Germinal center (tissue), 1 donor: ENCODE measurements at places on chromosomes 4 and X.

DNA sequence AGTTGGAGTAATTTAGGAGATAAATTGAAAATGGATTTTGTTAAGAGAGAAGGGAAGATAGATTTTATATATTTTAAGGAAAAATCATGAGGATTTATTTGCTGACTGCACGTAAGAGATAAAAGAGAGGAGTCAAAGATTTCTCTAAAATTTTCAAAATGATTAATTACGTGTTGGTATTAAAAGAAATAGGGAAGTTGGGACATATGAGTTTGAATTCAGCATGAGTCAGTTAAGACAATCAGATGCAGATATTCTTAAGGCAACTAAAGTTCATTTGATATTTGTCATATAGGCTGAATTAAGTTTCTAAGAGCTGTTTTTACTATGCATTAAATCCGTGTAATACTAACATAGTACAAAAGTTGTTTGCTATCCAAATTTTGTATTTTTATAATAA, 46.9 kb downstream of the TET2 start:
- DNase-seq = no peak

DNA sequence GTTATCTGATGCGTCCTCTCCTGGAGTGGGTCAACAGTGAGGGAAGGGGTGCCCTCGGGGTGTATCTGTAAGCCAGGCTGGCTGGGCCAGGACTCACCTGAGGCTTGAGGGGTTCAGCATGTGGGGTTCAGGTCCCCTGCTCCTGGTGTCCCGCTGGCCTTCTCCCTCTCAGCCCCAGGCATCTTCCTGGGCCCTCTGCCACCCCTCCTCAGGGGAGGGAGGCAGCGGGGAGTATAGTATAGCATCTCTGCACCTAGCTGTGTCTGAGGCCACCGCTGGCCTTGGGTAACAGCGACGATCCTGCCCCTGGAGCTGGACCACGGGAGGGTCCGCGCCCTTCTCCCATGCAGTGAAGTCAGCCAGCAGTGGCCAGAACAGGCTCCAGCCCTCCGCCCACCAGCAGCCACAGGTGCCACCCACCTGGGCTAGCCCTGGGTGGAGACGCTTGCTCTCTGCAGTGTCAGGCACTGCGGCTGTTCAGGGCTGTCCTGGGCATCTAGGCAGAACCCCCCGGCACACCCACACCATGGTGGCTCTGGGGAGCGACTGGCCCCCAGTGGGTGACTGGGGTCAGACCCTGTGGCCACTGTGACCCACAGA, 110.7 kb upstream of the NKX1-1 start:
- DNase-seq = no peak

GRCh38 chr4:128825226-128825625, 15.7 kb downstream of the JADE1 start:
- DNase-seq = no peak

DNA sequence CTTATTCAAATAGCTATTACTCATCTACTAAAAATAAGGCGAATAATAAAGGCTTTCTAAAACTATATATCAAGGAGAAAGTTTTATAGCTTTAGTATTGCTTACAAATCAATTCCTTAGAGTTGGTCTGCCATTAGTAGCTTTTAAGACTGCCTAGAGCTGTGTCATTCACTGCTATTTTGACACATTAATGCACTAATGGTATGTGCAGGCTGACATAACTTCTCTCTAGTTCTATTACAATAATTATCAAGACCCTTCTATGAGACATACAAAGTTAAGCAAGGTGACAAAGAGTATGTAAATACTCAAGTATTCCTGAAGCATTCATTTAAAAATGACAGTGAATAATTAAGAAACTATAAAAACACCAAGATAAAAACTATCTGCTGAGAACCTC, 625.3 kb downstream of the STPG2 start:
- no peak for DNase-seq

DNA sequence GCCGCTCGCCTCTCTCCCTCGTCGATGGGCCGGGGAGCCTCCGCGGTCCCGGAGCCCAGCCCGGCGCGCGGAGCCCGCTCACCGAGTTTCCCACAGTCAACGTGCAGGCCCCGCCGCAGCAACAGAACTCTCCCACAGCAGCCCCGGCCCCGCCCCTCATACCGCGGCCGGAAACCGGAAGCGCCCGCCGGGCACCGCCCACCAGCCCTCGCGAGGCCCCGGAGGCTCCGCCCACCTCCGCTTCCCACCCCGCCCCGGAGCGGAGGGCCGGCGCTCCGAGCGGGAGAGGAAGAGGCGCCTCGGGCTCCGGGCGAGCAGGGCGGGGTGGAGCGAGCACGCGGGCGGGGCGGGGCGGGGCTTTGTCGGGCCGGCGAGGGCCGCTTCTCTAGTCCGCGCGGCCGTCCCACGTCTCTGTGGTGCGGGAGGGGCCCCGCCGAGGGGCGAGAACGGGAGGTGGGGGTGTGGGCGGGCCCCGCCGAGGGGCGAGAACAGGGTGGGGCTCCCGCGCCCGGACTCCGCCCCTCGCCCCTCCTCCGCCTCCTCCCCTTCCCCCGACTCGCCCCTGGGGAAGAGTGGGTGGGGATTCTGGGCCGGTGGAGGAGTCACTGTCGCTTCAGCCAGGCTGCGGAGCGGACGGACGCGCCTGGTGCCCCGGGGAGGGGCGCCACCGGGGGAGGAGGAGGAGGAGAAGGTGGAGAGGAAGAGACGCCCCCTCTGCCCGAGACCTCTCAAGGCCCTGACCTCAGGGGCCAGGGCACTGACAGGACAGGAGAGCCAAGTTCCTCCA, at the start of the genes ABCD1 and BCAP31:
Gene ABCD1 (plus strand): TSS at position 605 of the 787 bp plus-strand sequence. CDS start 411 bp downstream, outside the sequence.
Gene BCAP31 (minus strand): TSS at position 136 of the 787 bp plus-strand sequence. CDS start 1,143 bp downstream, outside the sequence.
- peak; percentile 93 for DNase-seq

DNA sequence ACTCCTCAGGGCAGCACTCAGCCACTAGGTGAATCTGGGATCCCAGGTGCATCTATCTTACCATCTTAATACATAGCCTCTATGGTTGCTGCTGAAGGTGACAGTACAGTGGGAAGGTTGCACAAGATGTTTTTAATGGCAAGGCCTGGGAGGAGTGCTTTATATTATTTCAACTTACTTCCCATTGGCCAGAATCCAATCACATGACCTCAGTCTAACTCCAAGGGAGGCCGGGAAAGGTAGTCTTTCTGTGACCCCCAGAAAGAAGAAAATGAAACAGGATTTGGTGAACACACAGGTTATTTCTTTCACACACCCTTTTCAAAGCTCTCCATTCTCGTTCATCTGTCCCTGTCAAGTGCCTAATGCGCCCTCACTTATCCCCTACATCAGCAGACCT, 189.1 kb upstream of the ATP6AP2 start:
- DNase-seq = no peak

DNA sequence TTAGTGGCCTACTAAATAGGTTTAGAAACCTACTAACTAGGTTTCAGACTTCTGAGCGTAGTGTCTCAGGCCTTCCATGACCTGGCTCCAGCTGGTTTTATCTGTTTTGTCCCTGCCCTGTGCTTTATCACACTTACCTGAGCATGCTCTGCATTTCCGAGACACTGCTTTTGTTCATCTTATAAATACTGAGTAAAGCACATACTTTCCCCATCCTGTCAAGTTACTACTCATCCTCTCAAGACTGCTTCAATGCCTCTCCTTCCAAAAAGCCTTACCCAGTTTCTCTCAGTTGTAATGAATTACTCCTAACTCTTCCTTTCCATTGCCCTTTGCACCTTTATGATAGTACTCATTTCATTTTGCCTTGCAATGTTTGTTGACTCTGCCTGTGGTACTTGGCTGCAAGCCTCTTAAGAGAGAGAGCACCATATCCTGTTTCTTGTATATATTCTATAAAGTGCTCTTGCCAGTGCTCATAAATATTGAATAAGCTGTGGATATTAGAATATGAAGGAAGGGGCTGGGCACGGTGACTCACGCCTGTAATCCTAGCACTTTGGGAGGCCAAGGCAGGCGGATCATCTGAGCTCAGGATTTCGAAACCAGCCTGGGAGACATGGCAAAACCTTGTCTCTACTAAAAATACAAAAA, 34.4 kb downstream of the SLAIN2 start:
- DNase-seq = no peak

DNA sequence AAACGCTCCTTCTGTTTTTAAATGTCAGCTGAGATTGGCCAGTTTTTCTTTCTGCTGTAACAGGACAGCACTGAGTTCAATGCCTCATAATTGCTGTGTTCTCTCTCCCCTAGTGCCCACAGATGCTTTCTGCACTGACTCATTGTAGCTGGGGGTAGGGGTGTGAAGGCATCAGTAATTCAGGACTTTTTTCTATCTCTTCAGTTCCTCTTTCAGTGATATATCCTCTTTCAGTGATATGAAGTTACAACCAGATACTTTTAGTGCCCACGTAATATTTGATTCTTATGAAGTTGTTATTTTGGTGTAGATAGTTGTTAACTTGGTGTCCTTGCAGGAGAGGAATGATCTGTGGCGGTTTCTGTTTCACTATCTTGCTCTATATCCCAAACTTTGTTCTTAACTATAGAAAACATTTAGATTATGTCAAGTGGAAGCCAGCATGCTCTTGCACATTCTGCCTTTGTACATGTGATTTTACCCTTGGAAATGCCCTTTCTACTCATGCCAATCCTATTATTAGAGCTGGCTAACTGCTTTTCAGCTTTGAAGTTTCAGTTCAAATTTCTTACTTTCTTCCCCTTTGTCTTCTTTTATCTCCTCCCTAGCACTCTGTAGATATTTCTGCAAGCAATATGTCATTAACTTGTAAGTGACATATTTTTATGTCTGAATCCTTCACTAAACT, 1258.4 kb downstream of the FAM133A start:
- DNase-seq = no peak

- no peak for DNase-seq
Observed at GRCh38 chr4:22021106-22021505, 72.5 kb upstream of the KCNIP4 start.

DNA sequence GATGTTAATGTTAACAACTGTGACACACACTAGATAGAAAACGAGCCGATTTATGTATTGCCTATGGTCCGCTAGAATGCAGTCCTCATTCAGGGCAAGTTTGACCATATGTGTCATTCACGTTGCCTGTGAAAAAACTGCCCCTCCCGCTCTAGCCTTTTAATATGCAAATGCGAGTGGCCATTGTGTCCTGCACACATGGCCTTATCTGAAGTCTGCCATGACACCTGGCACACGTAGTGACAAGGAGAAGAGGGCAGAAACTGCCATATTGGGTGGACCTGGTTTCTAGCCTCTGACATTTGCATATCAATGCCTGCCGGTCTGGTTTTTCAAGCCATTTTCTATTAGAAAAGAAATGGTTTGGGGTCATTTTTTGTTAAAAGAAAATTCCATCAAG, 303.3 kb upstream of the TECRL start:
- DNase-seq = no peak

DNA sequence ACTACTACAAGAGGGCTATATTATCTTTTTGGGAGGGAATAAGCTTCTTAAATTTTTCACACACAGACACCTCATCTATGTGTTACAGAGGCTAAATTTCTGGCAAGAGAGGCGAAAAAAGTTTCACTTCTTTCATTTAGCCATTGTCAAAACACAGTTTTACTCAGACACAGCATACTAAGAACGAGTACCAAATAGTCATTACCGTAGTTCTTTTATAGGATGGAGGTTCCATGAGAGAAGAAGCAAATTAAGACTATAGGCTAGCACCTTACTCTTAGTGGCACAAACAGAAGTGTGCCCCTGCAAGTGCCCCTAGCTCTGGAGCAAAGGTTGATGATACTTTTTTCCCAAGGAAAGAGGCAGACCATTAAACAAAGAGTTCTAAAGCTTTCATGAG, 26.2 kb downstream of the UGT2B7 start:
- DNase-seq = no peak

DNA sequence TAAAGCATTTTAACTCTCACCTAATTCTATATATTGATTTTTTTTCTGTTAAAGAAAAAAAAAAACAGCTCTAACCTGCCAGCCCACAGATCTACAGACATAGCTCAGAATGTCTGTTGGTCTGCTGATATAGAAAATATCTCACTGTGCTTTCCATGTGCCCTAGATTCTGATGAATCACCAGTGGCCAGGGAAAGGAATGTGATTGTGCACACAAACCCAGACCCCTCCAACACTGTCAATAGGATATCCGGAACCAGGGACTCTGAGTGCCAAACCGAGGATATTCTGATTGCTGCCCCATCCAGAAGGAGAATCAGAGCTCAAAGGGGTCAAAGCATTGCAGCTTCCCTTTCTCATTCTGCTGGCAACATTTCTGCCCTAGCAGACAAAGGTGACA, 12.1 kb upstream of the SCML1 start:
- no peak for DNase-seq

- DNase-seq = no peak
Observed at GRCh38 chr4:137495578-137495977, 36.7 kb downstream of the PCDH18 start.

DNA sequence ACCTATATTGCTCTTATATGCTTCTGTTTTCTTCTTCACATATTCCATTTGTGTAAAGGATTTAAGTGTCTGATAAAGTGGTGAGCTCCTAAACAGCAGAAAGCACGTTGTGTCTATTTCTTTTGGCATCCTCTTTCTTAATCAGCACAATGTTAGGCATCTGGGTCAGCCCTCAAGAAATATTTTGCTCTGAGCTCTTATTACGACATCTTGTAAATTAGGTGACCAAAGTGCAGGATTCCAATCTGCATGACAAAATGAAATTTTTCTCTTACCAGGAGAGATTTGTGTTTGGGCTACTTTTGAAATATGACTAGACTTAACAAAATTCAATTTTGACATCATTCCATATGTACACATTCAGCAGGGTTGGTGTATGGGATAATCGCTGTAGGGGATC, 210.0 kb upstream of the IGFBP7 start:
- no peak for DNase-seq

DNA sequence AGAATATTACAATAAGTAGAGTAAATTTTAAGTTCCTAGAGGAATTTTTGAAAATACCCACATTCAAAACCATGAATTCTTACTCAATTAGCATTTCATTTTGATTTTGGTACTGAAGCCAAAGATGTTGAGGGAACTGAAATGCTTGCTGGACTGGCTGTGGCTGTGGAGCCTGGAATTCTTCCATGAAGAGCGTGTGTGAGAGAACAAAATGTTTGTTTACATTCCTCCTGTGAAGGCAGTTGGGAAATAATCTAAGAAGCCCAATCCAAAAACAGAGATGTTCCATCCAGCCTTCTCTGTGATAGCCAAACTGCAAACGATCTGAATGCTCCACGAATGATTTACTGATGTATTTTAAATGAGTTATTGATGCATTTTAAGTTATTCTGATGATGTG, 3.8 kb upstream of the ADH1B start:
- no peak for DNase-seq

DNA sequence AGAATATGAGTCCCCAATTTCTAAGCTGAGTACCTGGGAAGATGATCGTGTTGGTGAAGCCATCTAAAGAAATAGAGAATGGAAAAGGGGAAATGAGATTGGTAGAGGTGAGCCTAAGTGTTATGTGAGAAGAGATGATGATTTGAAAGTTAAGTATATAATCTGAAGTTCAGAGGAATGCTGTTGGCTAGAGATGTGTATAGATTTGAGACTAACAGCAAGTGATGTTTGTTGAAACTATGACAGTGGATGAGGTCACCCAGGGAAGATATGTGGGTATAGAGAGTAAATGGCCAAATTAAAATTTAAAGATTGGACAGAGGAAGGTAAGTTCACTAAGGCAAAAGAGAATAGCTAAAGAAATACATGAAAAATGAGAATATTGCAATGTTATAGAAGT, 324.2 kb downstream of the MAPK10 start:
- no peak for DNase-seq

- DNase-seq = no peak
Observed at GRCh38 chrX:154093965-154094364, 3.6 kb downstream of the MECP2 start.
